ENCODE measurements at places on chromosomes 3 and 15.

GRCh38 chr3:170244576-170244975 is 22.4 kb downstream of the PRKCI start:
- DNase-seq = no peak

DNA sequence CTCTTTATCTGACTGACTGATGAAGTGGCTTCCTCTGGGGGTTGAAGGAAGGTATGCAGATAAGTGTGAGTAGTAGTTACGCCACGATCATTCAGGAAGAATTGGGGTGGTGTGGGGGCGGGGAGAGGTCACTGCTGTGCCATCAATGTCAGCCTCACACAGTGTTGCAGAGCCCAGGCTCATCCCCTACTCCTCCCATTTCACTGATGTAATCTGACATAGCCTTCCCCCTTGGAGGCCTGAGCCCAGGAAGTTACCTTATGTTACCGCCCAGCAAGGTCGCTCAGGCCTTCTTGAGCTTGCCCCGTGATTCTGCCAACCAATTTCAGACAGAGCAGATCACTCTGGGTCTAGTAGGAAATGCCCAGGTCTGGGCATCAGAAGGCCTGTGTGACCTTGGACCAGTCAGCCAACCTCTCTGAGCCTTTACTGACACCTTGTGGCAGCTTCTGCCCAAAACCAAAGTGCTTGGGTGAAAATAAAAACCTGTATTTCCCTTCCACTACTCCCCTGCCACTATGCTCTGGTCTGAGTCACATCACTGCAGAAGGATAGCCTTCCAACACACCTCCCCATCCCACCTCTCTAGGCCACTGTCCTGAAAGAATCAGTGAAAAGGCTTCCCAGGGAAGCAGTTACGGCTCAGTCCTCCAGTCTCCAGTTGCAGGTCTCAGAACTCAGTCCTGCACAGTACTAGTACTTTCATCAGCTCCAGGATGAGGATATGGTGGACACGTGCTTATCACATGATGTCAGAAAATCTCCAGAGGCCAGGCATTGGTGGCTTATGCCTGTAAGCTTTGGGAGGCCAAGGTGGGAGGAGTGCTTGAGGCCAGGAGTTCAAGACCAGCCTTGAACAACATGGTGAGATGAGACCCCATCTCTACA is 28.1 kb upstream of the INSYN1 start:
- no peak for DNase-seq

DNA sequence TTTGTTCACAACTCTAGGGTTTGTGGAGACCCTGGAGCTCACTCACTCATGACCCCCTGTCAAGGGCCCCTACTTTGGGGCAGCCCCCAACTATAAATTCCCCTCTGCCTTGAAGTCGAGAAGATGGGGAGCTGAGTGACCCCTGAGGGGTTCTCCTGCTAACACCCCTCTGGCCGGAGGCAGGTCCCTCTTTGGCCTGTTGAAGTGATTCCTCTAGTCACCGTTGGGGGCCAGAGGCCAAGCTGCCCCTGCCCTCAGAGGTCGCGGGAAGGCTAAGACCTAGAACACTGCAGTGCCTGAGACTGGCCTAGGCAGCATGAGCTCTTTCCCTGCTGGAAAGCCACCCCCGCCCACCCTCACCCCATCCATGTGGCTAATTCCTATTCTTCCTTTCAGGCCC is 15.4 kb upstream of the SKOR1 start:
- no peak for DNase-seq

DNA sequence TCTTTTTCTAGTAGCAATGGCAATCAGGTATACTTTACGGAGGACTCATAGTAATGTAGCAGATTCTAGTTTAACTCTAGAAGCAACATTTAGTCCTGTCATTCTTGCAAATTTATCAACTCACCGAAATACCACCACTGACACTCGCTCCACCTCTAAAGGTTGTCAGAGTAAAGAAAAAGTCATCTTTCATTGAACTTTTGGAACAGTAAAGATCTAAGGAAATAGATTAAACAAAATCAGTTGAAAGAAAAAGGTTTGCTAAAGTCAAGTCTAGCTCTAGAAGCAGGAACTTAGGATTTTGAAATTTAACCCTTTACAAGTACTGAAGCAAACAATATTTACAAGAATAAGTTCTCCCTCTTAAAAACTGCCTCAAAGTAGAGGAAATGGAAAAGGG is 8.7 kb downstream of the ATP8B4 start:
- no peak for DNase-seq

GRCh38 chr15:50260969-50261496 is 4.5 kb downstream of the HDC start:
- DNase-seq = no peak

DNA sequence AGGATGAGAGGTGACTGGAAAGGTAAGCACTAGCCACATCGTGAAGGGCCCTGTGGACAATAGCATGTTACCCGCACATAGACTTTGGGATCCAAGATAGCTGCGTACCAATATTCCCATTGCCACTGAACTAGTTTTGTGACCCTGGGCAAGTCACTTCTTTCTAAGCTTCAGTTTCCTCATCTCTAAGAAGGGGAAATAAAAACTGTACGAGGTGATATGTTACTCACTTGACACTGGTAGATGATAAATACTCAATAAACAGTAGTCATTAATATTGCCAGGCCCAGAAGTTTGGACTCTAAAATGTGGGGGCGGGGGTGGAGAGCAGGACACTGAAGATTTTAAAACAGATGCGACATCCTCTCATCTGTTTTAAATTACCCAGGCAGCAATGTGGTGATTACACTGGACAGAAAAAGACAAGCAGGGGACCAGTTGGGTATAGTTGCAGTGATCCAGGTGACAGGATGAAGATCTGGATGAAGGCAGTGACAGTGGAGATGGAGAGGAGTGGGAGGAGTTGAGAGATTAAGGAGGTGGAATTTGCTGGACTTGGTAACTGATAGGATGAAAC is 2.5 kb downstream of the ATG7 start:
- DNase-seq = no peak

- DNase-seq = no peak
Observed at GRCh38 chr15:65334586-65335231, 30.2 kb downstream of the RNU5B-1 start.

DNA sequence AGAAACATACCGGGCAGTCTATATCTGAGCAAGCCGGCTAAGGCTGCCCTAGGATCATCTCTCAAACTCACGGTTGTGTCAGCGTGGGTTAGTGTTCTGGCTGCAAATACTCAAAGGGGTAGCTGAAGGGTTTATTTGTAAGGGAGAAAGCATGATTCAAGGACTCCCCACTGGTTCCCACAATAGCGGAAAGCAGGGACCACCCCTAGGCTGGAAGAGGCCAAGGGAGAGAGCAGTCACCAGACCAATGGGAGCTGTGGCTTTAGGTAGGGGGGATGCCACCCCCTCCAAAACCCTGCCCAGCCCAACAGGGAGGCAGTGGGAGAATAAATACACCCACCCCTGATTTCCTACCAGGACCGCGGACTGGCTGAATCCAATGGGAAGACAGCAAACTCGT is 7.3 kb upstream of the LMCD1 start:
- DNase-seq = no peak

GRCh38 chr15:38660738-38661137 is 96.1 kb upstream of the RASGRP1 start:
- no peak for DNase-seq

DNA sequence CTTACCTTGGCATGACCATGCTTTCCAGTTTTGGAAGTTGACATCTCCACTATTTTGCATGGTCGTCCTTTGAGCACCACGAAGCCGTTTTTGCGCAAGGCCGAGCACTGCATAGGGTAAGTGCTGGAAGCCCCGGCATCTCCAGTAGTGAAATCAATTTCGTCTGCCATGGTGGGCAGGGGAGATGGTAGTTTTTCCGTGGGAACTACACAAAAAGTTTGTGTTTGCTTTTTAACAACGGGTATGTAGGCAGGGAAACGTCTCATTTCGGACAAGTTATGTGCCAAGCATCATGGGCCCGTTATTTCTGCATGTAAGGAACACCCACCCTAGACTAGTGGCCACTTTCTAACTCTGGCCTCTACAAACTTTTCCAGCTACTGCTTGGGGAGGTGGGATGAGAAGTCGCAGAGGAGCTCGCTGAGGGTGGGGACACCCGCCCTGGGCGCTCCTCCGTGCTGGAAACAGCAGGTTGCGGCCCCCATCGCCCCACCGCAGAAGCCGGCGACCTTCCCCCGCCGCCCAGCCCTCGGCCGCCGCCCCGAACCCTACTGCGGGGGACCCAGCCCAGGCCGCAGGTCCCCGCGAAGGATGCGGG is 701 bp downstream of the EIF5A2 start:
- peak; percentile 8 for DNase-seq

GRCh38 chr3:193874997-193875593 is 260.9 kb upstream of the HES1 start:
- DNase-seq = no peak

DNA sequence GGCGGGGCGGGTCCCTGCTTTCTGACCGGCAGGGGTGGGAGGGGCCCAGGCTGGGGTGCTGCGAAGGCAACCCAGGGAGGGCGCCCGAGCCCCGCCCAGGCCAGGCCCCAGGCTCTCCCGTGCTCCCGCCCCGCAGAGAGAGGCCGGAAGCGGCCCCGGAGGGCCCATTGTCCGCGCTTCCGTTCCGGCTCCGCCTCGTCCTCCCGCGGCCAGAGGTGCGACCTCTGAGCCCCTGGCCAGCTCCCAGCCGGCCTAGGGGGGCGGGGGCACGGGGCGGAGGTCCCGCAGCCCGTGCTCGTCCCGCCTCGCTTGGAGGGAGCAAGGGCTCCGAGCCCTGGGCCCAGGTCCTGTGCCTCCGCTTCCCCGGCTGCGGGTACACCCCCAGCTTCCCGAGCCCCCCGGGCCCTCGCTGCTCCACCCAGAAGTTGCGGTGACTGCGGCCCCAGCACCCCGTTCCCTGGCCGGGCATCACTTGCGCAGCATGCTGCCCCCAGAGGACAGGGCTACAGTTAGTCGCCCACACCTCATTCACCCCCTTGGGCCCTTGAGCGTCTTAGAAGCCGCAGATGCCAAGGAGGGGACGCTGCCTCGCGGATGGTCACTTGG is 20.4 kb upstream of the PLXND1 start:
- peak; percentile 81 for DNase-seq

DNA sequence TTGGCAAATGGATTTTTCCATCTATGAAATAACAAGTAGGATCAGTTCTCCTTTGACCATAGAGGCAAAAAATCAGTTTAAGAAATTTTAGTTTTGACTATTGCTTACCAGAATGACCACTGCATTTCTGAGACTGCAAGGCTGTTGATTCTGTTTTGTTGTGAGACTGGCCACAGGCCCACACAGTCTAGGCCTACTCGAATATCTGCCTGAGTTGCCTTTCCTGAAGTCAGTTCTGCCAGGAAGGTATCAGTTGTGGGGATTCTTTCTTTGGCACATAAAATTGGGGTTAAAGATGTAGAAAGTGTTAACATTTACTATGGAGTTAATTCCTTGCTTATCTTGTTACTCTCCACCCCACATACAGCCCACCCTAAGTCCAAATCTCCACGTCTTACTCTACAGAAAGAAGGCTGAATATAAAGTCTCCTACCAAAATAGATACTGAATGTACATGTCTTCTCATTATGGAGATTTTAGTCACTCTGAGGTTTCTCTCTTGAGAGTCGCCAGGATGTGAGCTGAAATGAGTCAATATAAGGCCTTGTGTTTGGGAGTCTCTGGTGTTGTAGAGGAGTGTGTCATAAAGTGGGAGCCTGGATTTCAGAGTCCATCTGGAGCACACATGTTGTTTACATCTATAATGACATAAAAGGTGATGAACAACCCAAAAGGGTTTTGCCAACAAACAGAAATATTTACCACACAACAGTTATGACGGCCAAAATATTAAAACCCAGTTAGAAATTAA is 45.0 kb upstream of the WWTR1 start:
- no peak for DNase-seq

DNA sequence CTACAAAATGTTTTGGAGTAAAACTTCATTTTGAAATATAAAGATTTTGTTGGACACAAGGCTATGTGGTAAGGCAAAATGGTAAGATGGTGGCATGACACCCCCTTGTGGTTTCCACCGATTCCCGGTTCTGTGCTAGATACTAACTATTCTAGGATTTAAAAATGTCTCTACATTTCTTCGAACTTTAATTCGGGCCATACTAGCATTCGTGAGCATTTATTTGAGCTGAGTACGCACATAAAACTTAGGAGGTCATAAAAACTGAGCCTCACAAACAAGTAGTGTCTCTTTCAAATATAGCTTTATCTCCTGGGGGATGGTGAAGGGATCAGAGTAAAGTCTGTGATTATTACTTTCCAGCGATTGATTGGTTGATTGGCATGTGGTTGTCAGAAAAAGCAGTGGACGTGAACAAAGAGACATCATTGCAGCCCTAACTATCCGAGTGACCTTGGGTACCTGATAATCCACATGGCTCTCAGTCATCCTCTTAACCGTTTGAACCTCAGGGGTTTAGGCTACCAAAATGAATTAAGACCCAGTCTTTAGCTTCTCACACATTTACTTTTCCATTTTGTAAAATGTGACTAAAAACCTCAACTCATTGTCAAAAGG is 1.1 kb upstream of the ZNF639 start:
- peak; percentile 74 for DNase-seq

DNA sequence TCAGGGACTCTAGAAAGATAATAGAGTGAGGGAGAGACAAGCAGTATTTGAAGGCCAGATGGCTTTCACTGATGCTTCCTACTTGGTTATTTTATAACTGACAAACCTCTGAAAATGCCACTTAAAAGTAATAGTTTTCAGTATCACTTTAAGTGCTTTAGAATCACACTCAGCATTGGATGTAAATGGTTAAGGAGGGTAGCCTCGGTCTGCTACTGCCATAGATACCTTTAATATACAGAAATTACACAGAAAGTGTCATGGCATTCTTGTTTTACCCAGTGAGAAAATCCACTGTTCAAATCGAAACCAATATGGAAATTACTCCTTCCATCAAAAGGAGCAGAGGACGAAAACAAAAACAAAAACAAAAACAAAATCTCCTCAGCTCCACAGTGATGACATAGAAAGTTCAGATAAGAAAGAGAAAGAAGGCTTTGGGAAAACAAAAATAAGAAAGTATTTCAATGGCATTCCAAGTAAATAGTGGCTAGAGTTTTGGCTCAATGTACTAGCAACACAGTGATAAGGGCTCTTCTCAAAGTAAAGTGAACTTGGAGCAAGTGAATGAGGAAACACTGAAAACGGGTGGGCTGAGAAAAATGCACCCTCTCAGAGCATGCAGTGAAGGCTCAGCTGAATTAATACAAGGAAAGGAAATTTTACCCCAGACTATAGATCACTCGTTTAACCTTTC is 43.2 kb upstream of the CD47 start:
- no peak for DNase-seq
